ENCODE measurements at places on chromosomes 3 and 15.

DNA sequence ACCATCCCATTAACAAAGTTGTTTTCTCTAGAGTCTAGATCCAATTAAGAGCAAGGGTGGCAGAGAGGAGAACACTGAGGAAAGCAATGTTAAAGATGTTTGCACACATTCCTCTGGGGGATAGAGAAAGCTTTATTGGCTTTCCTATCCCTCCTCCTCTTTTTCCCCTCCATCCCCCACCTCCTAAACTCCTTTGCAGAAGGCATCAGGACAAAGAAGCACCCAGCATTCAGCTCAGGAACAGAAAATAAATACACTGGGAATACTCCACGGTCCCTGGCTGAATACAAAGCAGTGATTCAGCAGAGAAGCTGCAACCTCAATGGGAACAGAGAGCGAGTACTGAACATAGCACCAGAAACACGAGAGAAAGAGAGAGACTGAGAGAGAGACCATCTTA, 21.9 kb downstream of the LSAMP start:
- no peak for DNase-seq

DNA sequence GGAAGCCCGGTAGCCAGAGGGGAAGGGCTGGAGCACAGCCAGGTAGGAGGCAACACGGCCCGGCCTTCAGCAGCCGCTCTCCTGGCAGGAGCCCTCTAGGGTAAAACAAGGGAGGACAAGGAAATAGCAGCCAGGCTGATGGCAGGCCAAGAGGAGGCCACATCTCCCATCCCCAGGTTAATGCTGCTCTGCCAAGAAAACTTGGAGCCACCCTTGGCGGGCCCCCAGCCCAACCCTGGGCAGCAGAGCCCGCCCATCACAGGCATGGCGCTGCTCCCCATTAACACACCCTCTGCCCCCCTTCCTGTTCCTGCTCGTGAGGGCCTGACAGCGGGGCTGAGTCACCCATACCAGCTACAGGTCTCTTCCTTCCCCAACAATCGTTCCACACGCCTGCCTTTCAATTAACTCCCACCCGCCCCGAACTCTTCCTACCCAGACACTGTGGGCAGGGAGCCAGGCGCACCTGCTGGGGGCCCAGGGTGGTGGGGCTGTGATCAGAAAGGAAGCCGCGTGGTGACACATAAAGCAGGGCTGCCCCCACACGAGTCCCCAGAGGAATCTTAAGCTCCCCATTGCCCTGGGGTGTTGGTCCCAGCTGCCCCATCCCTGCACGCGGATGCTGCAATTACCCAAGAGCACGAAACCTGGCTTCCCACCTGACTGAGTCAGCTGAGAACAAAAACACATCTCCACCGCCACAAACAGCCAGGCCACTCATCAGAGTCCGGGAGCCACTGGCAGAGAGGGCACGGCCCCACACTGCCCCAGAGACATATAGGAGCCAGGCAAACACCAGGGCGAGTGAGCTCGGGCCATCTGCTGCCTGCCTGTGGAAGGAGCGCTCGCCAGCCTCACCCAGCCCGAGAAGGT, at the start of gene C15orf62:
Gene C15orf62 (plus strand): TSS at position 707 of the 873 bp plus-strand sequence. CDS start 516 bp downstream, outside the sequence.
- DNase-seq, result peak; percentile 52

GRCh38 chr3:37575284-37575683, 286.4 kb upstream of the CTDSPL start:
- no peak for DNase-seq

DNA sequence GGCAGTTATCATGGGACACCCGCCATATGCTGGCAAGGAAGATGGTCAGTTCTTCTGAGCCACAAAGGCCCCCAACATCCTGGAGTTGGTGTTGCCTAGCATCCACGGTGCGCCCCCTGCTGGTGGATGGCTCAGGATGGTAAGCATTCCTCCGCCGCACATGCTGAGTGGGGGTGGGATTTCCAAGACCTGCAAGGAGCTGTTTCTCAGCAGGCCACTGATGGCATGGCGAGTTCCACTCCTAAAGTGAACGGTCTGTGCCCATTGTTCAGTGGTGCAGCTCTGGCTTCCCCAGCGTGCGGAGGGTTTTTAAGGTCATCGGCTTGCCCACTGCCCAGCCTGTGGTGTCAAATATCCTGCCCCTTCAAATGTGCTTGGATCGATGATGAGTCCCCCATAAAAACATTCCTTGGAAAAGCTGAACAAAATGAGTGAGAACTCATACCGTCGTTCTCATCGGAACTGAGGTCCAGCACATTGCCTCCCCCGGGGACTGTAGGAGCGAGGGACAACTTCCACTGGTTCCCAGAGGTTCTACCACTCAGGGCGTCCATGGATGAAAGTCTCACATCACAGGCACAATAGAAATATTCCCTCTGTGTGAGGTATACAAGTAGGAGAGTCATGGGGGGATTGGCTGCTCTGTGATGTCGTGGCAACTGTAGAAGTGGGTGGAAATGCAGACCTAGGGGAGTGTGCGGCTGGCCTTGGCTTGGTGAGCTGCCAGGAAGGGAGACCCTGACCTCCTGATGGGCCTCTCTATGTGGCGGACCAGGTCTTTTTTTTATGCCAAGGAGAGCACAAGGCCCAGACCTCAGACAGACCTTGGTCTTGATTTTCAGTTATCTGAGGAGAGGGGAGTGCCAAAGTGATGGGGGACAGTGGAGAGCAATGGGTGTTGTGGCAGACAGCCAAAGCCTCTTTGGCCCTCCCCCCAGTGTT, 102.0 kb downstream of the SNRPN start:
- DNase-seq, result no peak

- DNase-seq, result no peak
Measured at GRCh38 chr15:40087991-40088928, 20.4 kb downstream of the BMF start.

GRCh38 chr3:30720586-30721313, 114.3 kb downstream of the TGFBR2 start:
- no peak for DNase-seq

DNA sequence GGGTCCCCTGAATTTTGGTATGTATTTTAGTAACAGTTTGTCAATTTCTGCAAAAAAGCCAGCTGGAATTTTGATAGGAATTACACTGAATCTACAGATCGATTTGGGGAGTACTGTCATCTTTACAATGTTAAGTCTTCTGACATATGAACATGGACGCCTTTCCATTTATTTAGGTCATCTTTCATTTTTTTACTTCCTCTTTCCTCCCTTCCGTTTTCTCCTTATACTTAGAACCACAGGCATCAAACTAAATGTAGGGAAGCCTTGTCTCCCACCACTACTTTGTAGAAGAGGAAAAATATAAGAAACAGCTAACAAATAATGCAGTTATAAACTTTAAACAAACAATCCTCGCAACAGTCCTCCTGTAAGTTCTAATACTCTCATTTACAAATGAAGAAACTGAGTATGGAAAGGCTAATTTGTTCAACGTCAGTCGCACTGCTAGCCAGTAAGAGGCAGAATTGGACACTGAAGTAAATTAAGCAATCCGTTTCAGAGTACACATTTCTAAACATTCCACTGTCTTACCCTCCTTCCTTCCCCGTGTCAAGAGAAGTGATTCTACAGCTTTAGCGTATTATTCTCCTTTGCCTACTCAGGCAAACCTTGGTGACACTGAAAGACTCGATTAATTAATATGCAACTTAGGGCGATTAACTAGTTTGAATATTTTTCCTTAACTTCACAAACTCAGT, 25.6 kb downstream of the RHOA start:
- DNase-seq, result no peak

DNA sequence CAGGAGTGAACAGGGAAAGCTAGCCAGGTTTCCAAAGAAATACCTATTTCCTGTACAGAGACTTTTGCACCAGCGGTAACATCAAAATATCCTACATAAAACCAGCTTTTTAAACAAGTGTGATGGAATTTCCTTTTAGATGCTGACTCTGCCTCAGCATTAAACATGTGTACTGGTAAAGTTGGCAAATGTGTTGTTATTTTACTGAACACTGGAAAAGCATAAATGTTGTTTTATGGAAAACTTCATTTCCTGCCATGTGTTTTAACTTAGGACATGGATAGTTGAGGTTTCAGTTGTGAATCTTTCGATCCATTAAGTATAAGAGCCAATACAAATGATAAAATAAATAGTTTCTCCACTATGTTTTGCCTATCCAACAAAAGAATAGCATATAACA, 15.7 kb downstream of the OXNAD1 start:
- no peak for DNase-seq

DNA sequence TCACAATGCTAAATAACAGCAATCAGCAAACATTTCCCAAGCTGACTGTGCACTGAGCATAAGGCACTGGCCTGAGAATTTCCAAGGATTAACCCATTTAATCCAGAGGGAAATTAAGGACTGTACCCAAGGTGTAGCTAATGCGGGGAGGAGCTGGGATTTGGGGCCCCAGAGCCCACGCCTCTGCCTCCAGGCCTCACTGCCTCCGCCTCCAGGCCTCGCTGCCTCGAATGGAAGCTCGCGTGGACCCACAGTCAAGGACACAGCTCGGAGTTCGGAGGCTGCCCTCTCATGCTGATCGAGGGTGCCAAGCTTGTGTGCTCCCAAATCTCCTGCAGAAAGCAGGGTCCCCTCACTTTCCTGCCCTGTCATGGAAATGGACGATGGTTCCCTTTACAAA, 76.5 kb upstream of the SNRPA1 start:
- no peak for DNase-seq

GRCh38 chr15:93451265-93451664, 362.3 kb upstream of the RGMA start:
- DNase-seq, result no peak

- no peak for DNase-seq
Measured at GRCh38 chr3:89955156-89955555, 847.7 kb downstream of the EPHA3 start.

DNA sequence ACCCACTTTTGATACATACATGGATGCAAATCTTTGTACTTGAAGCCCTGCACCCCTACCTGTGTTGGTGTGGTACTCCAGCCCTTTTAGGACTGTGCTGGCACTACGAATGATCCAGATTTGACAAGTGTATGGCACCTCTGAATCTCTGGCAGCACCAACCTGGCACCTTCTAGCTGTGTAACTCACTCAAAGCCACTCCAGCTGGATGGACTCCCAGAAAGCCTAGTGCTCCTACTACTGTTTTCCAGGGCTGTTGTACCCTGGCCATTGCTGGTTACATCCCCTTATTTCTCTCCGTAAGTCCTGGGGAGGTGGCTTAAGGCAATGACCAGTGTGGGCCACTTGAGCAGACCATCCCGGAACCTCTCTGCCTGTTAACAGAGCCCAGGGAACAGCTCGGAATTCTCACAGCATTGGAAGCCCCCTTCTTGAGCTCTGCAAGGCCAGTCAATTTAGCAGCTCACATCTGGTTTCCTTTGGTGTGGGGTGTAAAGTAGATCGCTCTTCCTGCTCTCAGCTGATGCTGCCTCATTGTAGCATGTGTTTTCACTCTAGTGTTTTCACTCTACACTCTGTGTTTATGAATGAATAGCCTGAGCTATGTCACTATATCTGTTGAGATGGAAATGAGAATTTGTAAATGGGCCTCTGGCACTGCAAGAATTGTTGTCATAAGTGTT, 12.2 kb downstream of the CALML4 start:
- DNase-seq, result no peak

GRCh38 chr3:45528429-45528828, 66.1 kb upstream of the LIMD1 start:
- no peak for DNase-seq

DNA sequence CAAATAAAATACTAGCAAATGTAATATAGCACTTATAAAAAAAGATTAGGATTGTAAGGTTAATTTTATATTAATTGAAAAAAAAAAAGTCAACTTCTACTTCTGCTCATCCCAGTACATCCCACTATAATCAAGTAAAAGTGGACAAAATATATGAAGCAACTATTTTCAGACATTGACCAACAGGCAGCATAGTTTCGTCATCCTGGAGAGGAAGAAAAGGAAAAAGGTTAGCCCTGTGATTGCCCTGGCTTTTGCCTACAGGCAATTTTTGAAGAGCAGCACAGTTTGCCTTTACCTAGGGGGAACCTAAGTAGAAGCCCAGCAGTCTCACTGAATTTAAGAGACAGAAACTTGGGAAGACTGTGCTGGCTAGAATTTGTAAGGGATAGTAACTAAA, 52.2 kb upstream of the ACTC1 start:
- DNase-seq, result no peak
